ENCODE measurements at places on chromosomes 5 and 9.

- DNase-seq: peak; percentile 85
Measured at GRCh38 chr9:129402371-129402739, 218.5 kb downstream of the C9orf50 start.

DNA sequence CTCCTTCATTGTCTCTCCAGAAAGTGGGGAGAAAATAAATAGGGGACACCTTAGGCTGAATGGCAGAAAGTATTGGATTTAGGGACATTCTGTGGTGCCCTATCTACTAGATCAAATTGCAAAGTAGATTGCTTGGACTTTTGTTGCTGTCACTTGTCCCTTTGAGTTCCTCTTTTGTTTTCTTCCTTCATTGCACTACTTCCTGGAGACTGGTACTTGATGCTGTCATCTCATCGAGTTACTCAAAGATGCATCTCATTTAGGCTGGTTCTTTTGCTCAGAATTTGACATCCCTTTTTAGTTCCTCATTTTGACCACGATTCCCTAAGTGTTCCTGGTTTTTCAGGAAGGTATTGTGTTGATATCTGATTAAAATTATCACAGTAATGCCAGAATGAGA, 137.6 kb downstream of the ADGRV1 start:
- no peak for DNase-seq

GRCh38 chr5:34500236-34500847, 155.8 kb upstream of the RAI14 start:
- DNase-seq: no peak

- DNase-seq: no peak
Measured at GRCh38 chr5:112907166-112907631, 14.8 kb downstream of the REEP5 start.

- peak; percentile 56 for DNase-seq
Measured at GRCh38 chr9:128043467-128043868, 23.7 kb downstream of the NAIF1 start.

GRCh38 chr5:116546033-116546742, 28.4 kb downstream of the SEMA6A start:
- DNase-seq: no peak

- peak; percentile 64 for DNase-seq
Measured at GRCh38 chr5:90161414-90161813, 248.1 kb downstream of the CETN3 start.

DNA sequence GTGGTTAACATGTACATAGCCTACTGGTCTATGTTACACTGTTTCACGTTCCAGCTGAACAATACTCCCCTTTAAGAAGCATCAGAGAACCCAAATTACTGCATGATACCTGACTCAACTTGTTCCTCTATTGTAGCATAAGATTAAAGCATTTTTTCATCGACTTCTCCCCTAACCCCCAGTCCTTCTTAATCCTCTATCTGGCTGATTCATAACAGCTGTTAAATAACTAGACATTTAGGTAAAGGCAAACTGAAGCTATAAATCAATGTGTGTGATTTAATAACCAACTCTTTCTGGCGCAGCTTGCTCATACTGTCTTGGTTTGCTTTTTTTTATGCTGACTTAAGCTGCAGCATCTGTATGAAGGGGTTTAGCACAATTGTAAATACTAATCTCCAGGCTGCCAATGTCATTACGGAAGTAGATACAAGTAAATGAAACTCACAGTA, 94.2 kb upstream of the MTAP start:
- DNase-seq: no peak

DNA sequence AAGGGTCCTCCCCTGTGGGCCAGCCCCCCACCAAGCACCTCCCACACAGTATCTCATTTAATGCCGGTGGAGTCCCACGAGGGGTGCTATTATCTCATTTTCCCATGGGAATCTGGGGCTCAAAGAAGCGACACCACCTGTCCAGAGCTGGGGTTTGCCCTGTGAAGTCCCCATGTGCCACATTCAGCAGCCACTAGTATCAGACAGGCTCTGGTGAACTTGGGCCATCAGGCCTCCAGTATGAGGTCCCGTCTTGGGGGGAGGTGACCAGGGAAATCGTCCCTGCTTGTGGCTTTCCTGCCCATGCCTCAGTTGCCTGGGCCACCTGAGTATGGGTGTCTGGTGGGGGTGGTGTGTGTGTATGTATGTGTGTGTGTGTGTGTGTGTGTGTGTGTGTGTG, 222.7 kb downstream of the PBX3 start:
- DNase-seq: no peak

GRCh38 chr9:134902936-134903335, 14.8 kb downstream of the FCN1 start:
- no peak for DNase-seq

DNA sequence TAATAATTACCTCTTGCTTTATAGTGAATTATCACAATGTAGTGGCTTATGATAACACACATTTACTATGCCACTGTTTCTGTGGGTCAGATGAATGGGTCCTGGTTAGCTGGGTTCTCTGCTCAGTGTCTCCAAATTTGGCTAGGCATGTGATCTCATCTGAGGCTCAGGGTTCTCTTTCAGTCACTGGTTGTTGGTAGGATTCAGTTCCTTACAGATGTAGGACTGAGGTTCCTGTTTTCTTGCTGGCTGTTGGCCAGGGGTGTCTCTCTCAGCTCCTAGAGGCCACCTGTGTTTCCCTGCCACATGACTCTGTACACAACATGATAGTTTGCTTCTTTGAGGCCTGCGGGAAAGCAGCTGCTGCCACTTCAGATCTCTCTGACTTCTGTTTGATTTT, 7.1 kb downstream of the NFX1 start:
- DNase-seq: no peak

DNA sequence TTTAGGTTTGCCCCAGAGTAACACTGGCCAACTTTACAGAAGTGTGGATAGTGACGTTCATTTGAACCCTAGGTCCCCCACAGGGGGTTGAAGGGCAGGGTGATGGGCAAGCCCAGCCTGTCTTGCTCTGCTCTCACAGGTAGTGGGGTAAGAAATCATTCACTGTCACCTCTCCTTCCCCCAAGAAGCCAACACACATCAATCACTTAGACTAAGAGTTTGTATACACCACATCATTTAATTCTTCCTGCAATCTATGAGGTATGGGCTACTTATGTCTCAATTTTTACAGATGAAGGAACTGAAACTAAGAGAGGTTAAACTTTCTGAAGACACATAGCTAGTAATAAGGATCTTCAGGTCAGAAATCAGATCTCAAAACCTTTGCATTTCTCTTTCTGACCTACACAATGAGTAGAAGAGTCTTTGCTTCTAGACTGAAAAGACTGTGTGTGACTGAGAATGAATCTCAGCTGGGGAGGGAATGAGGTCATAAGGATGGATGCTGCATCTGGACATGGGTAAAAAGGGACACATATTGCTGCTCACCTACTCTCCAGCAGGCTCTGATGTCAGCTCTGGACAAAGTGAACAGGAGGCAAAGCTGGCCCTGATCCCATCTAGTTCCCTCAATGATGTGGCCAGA, 81.0 kb upstream of the EQTN start:
- DNase-seq: no peak

DNA sequence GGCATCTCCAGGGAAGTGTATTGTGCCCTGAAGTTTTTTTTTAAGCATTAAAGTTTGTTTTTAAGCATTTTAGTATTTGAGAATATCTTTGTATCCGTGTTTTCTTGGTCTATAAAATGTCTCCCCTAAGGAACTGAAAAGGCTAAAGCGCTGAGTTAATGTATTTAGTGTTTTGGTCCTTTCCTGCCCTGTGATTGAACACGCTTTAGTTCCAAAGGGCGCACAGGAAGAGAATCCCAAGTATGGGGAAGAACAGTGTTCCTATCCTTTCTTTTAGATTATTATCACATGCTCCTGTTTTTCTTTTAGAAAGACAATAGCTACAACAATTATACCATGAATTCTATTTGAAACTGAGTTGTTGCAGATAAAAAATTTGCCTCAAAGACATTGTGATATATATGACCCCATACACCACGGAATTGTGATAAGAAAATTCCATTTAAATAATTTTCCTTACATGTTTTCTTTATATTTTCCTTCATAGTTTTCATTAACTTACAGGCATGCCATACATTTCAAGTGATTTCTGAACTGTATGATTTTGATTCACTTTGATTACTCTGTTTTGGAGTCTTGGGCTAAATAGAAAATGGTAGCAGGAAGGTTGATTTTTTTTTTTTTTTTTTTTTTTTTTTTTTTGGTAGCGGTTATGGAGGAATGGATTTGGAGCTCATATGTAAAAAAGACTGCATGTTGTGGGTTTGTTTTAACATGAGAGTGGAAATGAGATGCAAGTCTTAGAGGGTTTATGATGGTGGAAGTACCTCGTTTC, 3.1 kb downstream of the HSPA4 start:
- DNase-seq: no peak

DNA sequence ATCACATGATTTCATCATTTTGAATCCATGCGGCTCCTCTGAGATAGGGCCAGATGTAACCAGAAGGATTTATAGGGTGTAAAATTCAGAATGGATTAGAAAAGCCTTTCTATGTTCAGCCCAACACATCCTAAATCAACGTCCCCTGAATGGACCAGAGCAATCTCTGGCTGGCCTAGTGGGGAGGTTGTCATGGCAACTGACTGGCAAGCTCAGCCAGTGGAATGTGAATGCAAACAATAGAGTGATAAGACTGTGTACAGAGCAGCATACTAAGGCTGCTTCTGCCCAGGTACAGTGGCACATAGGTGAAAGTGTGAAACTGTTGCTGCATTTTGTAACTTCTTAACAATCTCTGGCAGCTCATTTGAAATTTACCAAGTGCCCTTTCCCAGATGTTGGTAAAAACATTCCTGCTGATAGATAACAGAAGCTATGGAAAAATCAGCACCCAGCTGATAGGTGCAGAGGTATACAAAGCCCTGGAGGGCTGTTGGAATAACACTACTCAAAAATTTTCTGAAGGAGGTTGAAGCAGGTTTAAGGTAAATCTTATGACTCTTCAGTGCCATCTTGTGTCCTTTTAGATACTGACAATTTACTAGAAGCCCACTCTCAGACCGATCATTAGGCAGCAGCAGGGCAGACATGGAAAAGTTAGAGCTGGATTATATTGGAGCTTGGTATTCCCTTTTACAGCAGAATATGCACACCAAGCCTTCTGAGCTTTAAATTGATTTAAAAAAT, 267.2 kb downstream of the RAB3C start:
- DNase-seq: peak; percentile 63

- no peak for DNase-seq
Measured at GRCh38 chr5:136000932-136001331, 27.9 kb upstream of the TGFBI start.

DNA sequence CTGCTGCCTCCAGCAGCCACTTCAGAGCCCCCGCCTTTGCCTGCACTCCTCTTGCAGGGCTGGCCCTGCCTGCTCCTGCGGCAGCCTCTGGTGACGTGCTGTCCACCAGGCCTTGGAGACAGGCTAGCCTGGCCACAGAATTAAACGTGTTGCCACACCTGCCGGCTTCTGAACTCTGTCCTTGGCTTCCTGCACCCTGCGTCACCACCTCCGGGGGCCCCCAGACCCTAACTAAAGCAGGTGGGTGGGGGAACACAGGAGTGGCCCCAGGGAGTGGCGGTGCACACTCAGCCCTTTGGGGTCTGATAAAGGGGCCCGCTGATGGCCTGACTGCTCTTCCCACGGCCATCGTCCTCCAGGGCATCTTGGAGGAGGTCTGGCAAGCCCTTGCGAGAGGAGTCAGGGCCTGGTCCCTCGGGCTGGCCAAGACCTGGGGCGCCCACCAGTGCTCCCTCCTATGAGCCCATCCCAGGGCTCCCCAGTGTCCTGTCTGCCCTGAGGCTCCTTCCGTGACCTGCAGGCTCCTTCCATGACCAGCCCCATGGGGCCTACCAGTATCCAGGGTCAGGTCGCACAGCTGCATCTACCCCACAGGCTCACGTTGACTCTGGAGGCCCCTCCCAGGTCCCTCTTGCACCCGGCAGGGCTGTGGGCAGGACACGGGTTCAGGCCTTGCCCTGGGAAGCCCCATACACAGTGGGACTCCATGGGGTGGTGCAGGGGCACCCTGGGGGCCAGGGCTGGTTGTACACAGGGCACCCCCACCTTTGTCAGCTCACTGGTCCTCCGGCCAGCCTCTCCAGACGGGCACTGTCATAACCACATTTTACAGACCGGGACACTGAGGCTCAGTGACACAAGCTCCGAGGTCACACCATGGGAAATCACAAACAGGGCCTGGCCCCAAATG, 1.0 kb upstream of the MAMDC4 start:
- DNase-seq: no peak

DNA sequence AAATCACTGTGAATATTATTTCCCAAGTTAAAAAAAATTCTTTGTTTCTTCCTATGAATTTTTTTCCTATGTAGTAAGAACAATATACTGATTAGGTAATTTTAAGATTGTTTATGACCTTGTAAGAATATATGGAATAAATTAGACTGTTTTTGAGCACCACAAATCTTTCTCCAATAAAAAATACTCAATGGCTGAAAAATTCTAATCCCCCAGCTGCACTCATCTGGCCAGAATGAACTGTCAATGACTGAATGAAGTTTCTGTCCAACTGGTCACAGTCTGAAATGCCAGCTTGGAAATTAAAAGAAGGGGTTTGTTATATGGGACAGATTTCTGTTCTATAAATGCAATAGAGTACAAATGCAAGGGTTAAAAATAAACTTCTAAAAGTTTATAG, 569.5 kb upstream of the SEMA6A start:
- DNase-seq: no peak

DNA sequence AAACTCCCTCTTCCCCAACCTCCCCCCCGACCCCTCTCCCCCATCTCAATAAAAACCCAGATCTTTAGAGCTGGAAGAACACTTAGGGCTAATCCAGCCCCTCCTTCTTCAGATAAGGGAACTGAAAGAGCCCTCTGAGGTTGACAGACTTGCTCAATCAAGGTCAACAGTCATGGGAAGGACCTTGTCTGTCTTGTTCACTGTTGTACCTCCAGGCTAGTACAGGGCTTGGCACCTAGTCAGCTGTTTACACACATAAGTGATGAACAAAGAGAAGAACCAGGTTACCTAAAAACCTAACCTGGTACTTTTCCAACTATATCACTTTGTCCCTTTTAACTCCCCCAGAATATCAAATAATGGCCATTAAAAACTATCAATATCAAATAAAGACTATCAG, 2.4 kb downstream of the TTC39B start:
- no peak for DNase-seq

DNA sequence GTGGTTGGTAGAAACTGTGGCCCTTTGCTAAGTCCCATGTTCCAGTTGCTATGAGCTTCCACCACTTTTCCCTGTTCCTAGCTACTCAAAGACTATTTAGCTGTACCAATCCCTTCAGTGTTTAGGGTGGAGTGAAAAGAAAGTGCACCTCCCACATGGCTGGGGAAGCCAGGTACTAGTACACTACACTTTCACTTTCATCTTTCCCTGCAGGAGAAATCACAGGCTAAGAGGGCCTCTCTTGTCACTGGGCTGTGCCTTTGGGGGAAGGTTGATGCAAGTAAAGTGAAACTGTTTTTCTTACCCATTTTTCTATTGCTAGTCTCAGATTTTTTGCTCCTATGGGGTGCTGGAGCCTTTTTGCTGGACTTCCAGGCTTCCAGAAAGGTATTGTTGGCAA, 33.5 kb upstream of the CKS2 start:
- DNase-seq: no peak

- no peak for DNase-seq
Measured at GRCh38 chr5:114477816-114478334, 116.0 kb downstream of the KCNN2 start.

- DNase-seq: no peak
Measured at GRCh38 chr5:107916731-107917725, 246.3 kb upstream of the EFNA5 start.
